ENCODE measurements at places on chromosomes 5 and 9.

GRCh38 chr9:76018235-76018634 lies 127.8 kb downstream of the PCSK5 start:
- no peak for DNase-seq

DNA sequence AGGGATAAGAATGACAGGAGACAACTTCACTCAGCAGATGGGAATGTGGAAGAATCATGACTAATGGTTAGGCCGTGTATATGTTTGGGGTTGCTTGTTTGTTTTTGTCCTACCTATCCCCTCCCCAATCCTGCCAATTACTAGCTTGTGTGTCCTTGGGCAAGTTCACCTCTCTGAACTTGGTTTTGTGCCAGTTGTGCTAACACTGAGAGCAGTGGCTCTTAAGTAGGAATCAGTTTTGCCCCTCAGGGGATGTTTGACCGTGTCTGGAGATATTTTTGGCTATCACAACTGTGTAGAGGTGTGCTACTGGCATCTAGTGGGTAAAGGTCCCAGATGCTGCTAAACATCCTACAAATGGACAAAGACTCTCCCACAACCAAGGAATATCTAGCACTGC lies 287.0 kb downstream of the DMRT2 start:
- DNase-seq, result peak; percentile 18

- no peak for DNase-seq
Observed at GRCh38 chr5:160488394-160489325, 67.0 kb downstream of the PTTG1 start.

DNA sequence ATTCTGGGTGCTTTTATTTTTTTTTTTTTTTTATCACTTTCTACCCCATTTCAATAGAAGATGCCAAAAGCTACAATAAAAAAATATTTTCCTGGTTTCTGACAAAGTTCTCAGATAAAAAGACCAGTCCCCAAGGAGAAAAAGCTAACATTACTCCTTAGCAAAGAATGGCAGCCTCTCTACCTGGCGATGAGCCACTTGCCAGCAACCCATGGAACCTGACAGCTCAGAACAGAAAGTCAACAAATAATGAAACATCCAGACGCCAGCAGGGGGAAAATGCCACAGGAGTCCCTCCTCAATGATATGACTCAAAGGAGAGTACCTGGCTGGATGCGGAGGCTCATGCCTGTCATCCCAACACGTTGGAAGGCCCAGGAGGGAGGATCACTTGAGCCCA lies 123.2 kb downstream of the MYO10 start:
- DNase-seq, result peak; percentile 77

DNA sequence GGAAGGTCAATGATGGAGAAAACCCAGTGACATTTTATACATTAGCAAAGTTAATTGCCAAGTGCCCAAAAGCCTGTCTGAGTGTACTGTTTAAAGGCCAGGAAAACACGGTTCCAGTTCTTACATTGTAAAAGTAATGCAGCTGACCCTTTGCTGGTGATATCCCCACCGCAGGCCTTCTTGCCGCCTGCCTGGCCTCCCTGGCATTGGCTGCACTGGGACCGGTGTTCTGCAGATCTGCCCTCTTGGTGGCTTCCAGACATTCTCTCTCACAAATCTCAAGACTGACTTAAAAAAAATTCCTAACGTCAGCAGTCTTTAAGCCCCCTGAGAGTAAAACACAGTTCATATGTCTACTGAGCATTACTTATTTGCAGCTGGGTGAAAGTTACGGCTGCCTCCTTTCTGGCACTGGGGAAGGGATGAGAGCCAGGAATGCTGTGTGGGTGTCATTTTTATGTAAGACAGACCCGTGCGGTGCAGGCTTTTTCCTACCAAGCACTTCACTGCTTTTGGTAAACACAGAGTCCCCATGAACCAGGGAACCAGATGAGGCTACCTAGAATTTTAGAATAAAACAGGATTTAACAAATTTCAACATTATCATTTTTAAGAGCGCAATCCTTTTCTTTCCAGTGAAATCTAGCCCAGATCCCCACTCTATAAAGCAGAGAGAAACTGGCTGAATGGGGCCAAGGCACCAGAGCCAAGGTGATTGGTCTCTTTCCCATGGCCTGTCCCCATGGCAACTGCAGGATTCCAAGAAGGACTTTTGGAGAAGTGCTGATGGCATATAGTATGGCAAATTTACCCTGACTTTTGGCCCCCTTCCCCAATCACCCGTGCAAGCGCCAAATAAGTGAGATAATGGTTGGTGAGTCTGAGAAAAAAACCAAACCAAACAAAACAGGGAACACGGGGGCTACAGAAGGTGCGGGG lies 80.8 kb downstream of the LMNB1 start:
- no peak for DNase-seq

- DNase-seq, result no peak
Observed at GRCh38 chr9:72394066-72394465, 29.1 kb upstream of the ZFAND5 start.

GRCh38 chr5:96562614-96563013 lies 99.6 kb upstream of the CAST start:
- no peak for DNase-seq

DNA sequence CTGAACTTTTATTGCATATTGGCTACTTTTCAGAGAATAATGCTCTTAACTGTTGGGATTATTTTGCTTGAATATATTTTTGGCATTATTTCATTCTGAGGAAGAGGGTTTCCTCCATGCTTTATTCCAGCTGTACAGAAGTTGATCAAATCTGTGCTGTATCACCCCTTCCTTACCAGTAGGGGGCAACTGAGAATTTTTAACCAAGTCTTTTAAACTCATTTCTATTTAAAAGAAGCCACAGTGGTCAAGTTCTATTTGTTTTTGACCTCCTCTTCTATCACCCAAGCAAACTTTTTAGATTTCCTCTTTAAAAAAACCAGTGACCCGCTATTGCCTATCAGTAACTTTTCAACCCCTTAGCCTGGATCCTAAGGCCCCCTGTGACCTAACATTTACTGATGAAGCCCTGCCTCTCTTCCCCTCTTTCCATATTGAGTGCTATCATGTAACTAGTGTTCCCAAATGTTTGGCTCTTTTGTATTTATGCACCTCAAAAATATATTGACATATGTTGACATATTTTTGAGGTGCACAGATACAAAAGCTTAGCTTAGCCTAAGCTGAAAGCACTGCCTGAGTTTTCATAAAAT lies 80.6 kb downstream of the FBXO4 start:
- peak; percentile 16 for DNase-seq

DNA sequence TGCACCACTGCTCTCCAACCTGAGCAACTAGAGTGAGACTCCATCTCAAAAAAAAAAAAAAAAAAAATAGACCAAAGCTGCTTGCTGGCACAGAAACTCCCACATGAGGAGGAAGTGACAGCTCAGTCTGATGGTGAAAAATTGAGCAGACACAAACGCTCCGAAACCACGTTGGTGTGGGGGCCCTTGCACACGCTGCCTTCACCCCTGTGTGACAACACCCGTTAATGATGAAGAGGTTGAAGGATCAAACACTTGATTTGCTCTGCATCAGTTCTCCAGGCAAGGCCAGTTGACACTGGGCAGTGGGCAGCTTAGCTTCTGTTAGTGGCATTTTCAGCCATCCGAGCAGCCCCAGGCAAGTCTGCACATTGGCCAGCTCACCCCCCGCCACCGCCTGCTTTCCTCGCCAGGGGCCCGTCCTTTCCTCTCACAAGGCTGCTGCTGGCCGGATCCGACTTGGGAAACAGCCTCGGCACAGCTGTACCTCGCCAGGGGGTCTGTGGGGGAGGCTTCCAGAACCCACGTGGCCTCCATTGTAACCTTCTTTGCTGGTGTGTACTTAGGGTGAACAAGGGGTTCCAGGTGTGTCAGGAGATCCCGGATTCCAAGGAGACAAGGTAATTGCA lies 79.8 kb downstream of the COL27A1 start:
- DNase-seq, result no peak

DNA sequence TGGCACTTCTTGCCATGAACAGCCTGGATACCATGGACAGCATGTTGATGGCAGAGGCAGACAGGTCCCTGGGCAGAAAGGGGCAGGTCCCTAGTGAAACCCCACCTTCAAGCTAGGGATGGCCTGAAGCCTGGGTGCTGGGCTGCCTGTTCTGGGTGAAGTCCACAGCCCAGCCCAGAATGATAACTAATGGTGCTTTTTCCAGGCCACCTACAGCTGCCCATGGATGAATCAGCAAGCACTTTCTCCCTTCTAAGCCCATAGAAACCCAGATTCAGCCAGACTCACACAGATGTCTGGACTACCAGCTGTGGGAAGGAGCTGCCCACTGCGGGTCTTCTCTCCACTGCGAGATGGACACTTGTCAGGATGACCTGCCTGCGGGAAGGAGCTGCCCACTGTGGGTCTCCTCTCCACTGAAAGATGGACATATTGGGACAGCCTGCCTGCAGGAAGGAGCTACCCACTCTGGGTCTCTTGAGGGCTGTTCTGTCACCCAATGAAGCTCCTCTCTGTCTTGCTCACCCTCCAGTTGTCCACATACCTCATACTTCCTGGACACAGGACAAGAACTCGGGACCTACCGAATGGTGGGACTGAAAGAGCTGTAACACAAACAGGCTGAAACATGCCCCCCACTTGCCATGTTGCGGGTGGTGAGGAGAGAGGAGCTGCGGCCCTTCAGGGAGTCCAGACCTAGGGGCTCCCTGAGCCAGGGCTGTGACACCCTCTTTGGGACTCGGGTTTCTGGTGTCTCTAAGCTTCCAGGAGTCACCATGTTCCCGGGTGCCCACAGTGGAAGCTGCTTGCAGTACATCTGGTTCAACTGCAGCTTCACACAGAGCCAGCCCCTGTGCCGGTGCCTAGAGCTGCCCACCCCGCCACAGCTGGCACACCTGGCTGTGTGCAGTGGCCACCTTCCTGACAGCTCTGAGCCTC lies 60.7 kb upstream of the SYNPO start:
- no peak for DNase-seq

GRCh38 chr9:127654619-127655018 lies 42.5 kb downstream of the STXBP1 start:
- no peak for DNase-seq

GRCh38 chr5:90921418-90921973 lies 362.9 kb downstream of the ADGRV1 start:
- no peak for DNase-seq

- DNase-seq, result no peak
Observed at GRCh38 chr9:87327575-87328125, 170.0 kb upstream of the DAPK1 start.

- no peak for DNase-seq
Observed at GRCh38 chr9:131759017-131759647, 19.3 kb upstream of the RAPGEF1 start.

DNA sequence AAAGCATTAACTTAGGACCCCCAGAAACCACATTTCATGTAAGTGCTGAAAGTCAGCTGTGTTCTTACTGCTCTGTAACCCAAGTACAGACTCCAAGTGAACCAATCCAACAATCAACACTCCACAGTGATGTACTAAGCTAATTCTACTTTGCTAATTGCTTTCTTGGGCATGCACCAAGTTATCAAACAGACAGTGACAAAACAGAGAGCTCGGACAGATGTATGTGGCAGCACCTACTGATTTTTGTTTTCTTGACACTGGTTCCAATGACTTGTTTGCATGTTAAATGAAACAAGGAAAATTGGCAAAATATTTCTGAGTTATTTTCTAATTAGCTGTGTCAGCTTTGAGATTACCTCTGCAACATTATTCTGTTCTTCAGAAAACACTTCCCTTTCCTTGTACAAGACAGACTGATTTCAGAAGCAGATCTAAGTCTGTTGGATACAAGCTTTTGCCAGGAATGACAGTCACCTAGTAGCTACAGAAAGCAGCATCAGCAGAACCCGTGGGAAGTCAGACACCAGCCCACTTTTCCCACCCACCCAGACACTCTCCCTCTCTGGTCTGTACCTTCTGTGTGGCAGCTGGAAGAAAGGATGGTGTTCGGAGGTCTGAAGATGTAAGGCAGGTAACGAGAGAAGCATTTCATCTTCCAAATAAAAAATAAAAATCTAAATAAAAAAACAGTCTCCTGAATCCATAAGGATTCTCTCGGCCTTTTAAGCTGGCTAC lies 176.7 kb upstream of the PPP2R2B start:
- no peak for DNase-seq

- DNase-seq, result no peak
Observed at GRCh38 chr9:7788772-7789171, 10.8 kb downstream of the DMAC1 start.

GRCh38 chr9:131125288-131126058 lies at the start of gene NUP214:
NUP214 (plus strand) TSS chr9:131125586; CDS start chr9:131125705, 119 bp downstream.
- peak; percentile 97 for DNase-seq

GRCh38 chr5:125505115-125505514 lies 758.7 kb upstream of the ZNF608 start:
- no peak for DNase-seq

DNA sequence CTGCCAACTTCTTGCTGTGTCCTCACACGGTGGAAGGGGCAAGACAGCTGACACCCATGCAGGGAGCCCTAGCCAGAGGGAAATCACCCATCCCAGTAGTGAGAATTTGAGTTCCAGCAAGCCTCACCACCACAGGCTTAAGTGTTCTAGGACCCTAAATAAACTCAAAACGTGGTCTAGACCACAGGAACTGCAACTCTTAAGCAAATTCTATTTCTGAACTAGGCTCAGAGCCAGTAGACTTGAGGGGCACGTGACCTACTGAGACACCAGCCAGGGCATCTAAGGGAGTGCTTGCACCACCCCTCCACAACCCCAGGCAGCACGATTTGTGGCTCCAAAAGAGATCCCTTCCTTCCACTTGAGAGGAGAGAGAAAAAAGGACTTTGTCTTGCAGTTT lies 96.0 kb upstream of the PHF24 start:
- DNase-seq, result no peak

- peak; percentile 18 for DNase-seq
Observed at GRCh38 chr5:32471784-32472183, 27.2 kb upstream of the ZFR start.

DNA sequence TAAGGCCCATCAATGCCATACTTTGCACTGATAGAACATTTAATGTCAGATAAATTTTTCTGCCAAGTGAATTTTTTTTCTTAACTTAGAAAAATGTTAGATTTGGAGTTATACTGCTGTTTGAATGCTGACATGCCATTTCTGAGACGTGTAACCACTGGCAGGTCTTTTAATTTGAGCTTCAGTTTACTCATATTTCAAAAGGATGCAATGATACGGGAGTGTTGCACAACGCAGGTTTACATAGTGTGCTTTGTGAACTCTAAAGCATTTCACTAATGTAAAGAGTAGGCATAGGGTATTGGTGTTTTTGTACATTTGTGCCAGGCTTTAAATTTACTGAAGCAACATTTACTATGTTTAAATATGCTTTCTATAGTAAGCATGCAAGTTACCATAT lies 4.2 kb downstream of the ZBTB43 start:
- DNase-seq, result no peak

DNA sequence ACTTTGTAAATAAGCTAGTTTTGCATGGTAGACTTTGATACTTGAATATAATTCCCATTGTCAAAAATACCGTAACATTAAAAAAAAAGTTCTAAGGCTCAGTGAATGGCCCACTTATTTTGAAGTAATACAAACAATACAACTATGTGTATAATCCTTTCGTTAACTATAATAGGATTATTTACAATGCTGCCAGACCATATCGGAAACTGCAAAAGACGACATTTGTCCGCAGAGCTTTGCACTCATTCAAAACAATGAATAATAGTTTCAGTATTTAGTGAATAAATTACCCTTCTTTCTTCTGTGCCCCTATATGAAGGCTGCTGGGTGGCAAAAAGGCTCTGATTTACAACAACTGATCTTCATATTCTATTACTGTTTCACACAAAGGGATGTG lies 121.8 kb downstream of the DROSHA start:
- no peak for DNase-seq

- DNase-seq, result no peak
Observed at GRCh38 chr5:77846422-77847128, 70.4 kb upstream of the TBCA start.

GRCh38 chr9:128341435-128341849 lies 1.1 kb downstream of the SLC27A4 start:
- peak; percentile 90 for DNase-seq
